ENCODE measurements at places on chromosomes 7 and 10.

GRCh38 chr7:36311539-36311938, 78.1 kb upstream of the ANLN start:
- DNase-seq, result no peak

GRCh38 chr10:16987976-16988610, 141.5 kb downstream of the CUBN start:
- no peak for DNase-seq

- no peak for DNase-seq
Observed at GRCh38 chr7:69301253-69301652, 297.0 kb upstream of the AUTS2 start.

GRCh38 chr7:120272261-120272660, 714 bp upstream of the KCND2 start:
- DNase-seq, result no peak

DNA sequence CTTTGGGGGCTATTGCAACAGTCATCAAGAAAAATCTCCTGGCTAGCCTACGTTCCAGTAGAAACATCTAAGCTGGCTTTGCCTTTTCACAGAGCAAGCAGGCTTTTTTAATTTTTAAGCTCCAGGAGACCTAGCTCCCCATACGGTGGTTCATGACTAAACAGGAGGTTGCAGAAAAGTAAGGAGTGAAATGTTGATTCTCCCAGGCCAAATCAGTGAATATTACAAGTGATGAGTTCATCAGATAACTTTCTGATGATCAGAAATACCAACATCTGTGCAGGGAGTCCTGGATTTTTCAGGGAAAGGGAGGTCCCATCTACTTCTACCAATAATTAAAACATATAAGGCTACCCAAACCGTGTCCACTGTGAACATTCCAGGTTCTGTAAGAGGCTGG, 477.3 kb upstream of the CELF2 start:
- no peak for DNase-seq

DNA sequence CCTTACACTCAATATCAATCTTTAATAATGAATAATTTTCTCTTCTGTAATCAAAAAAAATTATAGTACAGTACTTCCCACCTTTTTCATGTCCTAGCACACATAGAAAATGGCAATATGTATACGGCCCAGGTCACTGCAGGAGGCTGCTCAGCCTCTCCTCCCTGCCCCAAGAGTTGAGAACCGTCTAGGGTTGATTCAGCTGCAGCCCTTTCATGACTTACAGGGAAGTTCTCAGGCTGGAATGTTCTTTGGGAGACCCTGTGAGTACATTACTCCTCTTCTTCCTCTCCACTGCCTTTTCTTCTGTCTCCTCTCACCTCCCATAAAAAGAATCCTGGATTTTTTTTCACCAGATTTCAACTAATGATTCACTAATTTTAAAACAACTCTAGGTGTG, 180.0 kb downstream of the HDAC9 start:
- DNase-seq, result no peak

- peak; percentile 52 for DNase-seq
Observed at GRCh38 chr7:36390199-36391090, 783 bp downstream of the ANLN start.

DNA sequence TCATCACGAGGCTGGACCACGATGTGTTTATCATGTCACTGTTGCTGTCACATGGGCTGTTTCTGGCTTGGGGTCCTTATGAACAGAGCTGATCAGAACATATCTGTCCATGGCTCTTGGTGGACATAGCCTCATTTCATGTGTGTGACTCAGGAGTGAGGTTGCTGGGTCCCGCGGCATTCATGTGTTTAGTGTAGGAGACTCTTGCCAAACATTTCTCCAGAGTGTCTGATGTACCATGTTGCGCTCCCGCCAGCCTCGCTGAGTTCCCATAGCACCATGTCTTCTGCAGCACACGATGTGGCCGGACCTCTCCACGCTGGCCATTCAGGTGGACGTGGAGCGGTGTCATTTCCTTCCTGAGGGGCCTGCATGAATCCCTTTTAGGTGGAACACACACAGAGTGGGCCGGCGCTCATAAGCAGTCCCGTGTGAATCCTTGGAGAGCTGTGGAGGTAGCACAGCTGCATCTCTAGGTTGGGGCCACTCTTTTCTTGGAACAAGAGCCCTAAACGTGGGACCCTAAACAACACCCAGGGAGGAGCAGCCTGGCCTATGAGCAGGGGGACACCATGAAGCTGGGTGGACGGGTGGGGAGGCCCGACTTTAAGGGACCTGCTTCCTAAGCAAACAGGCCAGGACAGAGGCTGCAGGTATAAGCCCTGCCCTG, 134.6 kb downstream of the LHPP start:
- DNase-seq, result no peak

DNA sequence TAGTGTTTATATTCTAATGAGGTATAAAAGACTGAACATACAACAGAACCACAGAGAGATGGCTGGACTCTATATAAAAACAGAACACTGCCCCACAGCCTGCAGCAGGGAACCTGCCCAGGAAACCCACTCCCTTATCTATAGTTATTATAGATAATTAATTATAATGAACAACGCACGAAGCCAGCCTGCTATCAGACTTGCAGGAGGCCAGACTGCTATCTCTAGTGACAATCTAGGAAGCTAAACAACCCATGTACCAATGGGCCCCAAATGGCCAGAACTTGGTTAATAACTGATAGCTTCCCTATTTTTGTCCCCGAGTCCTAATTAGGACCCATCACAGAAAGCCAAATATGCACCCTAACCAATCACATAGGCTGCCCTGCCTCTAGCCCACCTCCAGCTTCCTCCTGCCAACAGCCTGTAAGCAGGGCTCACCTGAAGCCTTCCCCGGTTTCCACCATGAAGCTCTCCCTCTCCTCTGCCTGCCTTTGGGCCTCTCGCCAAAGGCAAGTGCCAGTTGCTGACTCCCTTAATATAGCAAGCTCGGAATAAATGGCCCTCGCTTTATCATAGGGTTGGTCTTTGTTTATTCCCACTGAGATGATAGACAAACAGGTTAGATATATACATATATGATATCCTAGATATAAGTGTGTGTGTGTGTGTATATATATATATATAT, 74.5 kb downstream of the SYPL1 start:
- DNase-seq, result no peak

DNA sequence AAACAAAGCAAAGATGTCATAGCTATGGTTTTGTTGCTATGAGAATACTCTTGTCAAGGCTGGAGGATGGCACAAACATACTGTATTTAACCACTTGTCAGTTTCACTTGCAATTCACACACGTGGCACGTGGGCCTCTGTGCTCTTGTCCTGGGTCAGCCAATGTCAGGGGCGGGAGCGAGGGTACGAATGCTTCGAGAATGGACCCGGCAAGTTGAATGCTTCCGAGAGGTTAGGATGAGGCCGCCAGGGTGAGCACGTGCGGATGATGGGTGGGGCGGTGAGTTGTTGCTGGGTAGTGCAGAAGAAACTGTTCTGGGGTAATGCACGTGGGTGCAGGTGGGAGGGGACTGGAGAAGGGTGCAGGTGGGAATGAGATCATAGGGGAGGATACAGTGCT, 10.4 kb upstream of the OCM2 start:
- DNase-seq, result no peak

- DNase-seq, result no peak
Observed at GRCh38 chr10:96325719-96326373, 21.6 kb downstream of the DNTT start.

DNA sequence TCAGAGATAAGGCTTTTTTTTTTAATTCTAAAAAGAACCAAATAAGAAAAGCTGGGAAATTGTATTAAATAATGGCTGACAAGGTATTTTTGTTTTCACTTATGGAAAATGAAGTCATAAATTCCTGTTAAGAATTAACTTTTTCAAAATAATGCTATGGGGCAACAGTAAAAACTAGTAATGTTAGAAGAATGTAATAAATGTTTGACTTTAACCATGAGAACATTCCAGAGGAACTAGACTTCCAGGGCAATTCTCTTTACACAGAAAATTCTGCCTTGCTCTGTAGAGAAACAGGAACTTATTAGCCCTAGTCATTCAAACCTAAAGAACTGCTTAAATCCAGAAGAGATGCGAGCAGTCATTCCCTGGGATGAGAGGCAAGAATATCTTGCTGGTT, 571.1 kb downstream of the IPMK start:
- DNase-seq, result no peak

DNA sequence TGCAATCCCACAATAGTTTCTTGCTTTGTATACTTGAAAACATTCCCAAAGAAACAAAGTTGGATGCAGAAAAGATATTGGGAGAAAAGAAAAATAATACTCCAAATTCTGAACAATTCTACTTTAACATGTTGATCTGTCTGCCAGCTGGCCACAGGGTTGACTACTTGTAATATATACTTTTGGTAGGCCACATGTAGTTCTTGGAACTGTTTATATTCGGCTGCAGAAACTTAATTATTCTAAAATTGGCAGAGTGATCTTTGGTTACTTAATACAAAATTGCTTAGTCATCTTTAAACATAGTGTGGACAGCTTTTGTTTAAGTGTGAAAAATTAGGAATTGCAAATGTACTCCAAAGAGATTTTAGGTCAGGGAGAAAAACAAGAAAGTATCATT, 76.0 kb downstream of the CALD1 start:
- no peak for DNase-seq

DNA sequence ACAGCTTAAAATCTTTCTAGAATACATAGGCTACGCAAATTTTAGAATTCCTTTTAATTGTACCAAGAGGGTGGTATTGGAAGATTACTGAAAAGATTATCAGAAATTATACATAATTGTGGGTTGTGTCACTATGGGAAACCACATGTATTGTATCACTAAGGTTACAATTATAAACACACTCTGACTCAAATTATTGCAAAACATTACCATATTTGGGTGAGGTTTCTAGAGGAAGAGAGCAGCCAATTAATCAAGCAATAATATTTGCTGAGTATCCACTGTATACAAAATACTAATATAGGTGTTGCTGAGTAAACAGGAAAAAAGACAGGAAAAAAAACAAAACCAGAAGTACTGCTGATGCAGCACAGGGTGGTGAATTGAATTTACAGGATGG, 3.1 kb upstream of the CAPZA2 start:
- no peak for DNase-seq

GRCh38 chr7:16295558-16295957, 125.8 kb downstream of the CRPPA start:
- DNase-seq, result no peak

- DNase-seq, result no peak
Observed at GRCh38 chr10:91495402-91495801, 85.3 kb downstream of the HECTD2 start.

- no peak for DNase-seq
Observed at GRCh38 chr10:102426803-102427287, 5.5 kb downstream of the CUEDC2 start.

DNA sequence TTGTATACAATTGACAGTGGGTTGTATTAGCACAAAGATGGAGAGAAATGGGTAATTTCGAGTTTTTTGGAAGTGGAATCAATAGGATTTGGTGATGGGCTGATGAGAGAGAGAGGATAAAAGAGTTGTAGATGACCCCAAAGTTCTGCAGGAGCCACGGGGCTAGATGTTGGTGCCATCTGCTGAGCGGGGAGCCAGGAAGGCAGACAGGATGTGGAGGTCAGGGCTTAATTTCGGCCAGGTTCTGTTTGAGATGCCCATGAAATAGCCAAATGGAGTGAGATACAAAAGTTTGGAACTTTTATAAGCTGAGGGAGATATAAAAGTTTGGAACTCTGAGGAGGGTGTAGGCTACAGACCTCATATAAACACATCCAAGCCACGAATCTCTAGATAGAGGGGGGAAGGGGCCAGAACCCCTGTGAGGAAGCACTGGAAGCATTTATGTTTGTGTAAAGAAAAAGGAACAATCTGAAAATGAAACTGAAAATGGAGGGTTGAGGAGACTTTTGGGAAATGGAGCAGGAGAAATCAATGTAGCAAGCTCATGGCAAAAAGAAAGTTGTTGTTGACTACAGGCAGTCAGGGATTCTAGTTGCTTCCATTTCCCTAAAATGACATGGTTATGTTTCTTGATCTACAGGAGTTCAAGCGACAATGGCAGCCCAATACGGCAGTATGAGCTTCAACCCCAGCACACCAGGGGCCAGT, 2.2 kb downstream of the GIMAP4 start:
- no peak for DNase-seq

- no peak for DNase-seq
Observed at GRCh38 chr7:121180436-121181063, 148.2 kb upstream of the WNT16 start.

DNA sequence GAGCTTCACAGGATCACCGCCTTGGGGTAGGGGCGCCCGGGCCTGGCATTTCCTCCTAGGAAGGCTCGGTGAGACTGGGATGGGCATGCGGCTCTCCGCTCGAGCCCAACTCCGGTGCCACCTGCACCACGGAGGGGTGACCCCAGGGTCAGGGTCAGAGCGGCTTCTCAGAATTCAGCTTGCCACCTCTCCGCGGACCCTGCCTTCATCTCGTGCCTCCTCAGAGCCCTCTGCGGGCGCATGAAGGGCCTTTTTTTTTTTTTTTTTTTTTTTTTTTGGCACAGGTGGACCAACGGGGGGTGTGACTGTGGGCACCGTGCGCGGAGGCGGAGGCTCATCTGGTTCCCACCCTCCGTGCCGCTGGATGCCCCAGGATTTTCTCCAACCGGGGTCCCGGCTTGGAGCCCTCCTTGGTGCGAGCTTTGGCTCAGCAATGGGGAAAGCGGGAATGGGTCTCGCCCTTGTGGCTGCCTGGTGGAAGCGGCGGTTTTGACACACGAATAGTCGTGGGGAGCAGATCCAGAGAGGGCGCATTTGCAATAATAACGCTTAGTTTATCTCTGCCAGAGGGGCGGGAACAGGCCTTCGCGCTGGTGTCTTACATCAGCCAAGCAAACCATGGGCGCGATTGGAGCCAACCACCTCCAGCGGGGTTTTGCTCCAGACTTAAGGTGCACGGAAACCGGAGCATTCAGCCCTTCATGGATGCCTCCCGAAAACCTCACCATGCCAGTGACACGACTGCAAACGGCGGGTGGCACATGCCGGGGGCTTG, 5.0 kb upstream of the TNRC18 start:
- DNase-seq, result no peak

DNA sequence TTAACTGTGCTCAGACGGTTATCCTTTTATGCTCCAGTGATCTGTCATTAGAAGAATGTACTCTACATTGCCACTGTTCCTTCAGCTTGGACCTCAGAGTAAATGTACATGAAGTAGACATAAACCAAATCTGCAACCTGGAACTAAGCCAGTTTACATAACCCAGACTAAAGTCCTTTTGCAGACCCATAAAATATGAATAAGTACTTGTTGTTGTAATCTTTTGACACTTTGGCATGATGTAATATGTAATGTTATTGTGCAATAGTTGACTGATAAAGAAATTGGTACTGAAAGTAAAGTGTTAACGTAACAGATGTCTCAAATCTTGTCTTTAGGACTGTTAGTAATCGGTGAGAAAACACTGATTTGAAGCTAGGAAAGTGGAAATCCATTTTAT, 115.8 kb upstream of the SORCS1 start:
- DNase-seq, result no peak

GRCh38 chr10:76990561-76990960, 647.0 kb downstream of the KCNMA1 start:
- DNase-seq, result no peak

Data from stimulated activated CD4-positive, alpha-beta T cell treated with anti-CD3 and anti-CD28 coated beads, Interleukin-15, amount 100 ng/mL, for 48 hours (primary cell).